ENCODE measurements at places on chromosomes 4 and X.

DNA sequence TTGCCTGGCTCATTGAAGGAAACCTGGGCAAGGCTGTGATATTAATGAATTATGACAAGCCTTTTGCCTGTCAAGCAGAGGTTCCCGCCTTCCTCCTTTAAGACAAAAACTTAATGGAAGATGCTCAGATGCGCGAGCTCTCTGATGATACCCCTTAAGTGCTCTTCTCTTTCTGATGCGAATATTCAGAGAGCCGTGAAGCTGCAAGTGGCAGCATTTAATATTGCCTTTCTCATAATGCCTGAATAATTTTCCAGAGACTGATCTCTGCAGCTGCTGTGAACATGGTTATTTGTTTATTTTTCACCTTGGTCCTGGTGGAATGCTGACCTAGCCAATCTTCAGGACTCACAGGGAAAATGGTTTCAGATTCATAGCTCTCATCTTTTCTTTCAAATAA, 251.8 kb downstream of the TENM3 start:
- DNase-seq, result no peak

DNA sequence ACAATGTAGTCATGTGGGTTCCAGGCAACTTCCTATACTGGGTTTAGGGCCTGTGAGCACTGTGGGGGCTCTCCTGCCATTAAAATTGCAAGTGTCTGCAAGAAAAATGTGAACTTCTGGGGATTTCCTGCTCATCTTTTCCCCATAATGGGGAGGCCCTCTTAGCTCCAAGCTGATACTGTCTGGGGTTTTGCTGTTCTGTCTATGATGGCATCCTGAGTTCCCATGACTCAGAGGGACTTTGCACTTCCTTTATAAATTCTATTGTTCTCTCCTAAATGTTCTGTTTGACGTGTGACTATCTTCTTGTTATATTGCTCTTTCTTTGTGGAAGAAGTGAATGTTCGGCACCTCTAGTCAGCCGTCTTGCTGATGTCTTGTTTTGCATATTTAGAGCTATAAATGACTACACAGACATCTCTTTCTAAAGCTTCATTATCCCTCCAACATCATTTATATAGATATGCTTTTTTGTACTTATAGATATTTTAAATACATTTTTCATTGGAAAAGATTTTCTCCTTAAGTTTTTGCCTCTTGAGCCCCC, 465.8 kb downstream of the NAF1 start:
- DNase-seq, result no peak

DNA sequence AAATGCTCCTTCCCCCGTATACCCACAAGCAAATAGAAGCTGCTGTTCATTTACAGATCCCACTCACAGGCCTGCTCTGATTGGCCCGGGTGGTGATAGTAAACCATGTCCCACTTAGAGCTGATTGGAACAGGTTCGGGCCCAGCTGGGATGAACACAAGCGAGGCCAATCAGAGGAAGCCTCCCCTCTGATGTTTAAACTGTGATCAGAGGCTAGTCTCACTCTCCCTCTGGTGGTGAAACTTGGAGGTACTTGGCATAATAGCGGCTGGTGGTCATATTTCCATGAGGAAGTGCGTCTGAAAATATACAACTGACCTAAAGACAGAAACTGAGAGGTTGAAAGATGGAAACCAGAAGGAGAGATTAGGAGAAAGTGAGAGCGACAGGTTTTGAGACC, 51.5 kb upstream of the TRPC3 start:
- DNase-seq, result no peak

DNA sequence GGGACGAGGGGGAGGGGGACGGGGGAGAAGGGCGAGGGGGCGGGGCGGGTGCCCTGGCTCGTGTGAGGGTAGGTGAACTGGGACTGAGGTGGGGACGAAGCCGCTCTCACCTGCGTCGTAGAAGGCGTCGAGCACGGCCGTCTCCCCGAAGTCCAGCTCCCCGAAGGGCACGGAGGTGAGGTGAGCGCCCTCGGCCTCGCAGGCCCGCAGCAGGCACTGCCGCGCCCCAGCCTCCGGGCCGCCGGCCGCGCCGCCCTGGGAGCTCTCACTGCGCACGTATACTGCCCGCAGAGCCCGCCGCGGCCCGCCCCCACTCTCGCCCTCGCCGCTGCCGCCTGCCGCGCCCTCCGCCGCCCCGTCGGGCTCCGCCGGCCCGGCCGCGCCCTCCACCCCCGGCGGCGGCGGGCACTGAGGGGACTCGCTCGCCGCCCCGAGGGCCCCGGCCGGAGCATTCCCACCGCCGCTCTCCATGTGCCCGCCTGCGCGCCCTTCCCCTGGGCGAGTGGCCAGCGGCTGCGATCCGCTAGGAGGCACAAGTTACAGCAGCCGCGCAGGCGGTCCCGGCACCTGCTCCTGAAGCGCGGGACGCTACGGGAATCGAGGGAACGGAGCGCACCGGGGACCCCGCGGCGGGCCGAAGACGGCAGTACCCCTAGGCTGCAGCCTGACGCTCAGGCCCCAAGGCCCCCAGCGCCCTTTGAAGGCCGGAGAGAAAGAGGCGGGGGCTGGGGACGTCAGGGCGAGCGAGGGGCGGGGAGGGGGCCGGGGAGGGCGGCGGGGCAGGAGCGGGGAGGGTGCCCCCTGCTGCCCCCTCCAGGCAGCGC, at the start of gene MAP3K15:
Gene MAP3K15, minus strand, starts transcription at position 718 of the 824 bp plus-strand sequence. Its CDS starts 247 bp downstream, at position 471.
- no peak for DNase-seq

DNA sequence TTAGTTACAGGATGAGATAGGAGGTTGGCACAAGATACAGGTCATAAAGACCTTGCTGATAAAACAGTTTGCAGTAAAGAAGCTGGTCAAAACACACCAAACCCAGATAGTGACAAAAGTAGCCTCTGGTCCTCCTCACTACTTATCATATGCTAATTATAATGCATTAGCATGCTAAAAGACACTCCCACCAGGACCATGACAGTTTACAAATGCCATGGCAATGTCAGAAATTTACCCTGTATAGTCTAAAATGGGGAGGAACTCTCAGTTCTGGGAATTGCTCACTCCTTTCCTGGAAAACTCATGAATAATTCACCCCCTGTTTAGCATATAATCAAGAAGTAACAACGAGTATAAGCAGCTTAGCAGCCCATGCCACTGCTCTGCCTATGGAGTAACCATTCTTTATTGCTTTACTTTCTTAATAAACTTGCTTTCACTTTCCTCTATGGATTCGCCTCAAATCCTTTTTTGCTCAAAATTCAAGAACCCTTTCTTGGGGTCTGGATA, 1254.4 kb downstream of the PCDH7 start:
- no peak for DNase-seq

- DNase-seq, result no peak
These were observed 129.4 kb downstream of the REELD1 start for GRCh38 chr4:146343776-146344175.

GRCh38 chrX:121949041-121949760, 901.8 kb downstream of the GLUD2 start:
- DNase-seq, result no peak

- no peak for DNase-seq
These were observed 54.5 kb upstream of the C4orf54 start for GRCh38 chr4:99712099-99712498.

DNA sequence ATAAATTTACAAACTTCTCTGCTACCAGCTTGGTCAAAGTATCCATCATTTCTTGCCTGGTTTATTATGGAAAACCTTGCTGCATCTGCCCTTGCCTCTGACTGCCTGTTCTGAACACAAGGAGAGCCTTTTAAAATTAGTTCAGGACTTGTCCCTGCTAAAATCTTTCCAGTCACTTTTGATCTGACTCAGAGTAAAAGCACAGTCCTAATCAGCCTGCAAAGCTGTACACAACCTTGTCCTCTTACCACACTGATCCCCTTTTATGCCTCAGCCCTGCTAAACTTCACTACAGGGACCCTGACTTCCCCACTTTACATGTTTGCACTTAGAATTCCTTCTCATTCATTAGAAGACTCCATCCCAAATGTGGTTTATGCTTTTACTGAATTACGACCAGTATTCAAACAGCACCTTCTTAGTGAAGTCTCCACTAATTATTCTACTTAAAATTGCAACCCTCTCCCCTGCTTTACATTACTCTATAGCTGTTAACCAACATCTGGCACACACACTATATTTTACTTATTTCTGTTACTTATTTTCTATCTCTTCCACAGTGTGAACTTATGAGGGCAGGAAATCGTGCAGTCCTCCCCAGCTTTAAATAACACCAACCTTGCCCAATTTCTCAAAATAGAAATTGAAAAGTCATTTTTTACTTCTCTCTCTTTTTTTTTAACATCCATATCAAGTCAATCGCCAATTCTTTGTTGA, 6.3 kb downstream of the GABRA4 start:
- no peak for DNase-seq

- no peak for DNase-seq
These were observed 185.1 kb downstream of the ARHGAP6 start for GRCh38 chrX:11480626-11481025.

GRCh38 chr4:127251423-127251822, 381.3 kb upstream of the INTU start:
- DNase-seq, result no peak

GRCh38 chrX:40539214-40540142, 41.3 kb upstream of the ATP6AP2 start:
- DNase-seq, result peak; percentile 55

DNA sequence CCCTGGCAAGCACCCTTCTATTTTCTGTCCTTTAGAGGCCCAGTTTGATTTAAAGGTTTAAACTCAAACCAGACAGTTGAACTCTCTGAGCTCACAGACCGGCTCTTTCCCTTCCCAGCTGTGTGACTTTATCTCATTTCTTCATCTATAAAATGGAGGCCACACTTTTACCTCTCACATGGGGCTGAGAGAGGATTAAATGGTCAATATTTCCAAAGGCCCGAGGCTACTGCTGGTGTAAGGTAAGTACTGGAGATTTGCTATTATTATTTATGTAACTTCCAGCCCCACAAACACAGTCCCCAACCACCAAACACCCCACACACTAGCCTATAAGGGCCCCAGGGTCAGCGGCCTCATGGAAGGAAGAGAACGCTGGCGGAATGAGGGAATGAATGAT, 13.6 kb upstream of the CYTL1 start:
- no peak for DNase-seq

GRCh38 chr4:80335554-80336358, at the start of gene CFAP299:
Gene CFAP299 (plus strand): TSS chr4:80335730.
- DNase-seq, result peak; percentile 74

GRCh38 chr4:41957634-41958033, 22.4 kb downstream of the TMEM33 start:
- no peak for DNase-seq
